ENCODE measurements at places on chromosomes 3 and 15.

DNA sequence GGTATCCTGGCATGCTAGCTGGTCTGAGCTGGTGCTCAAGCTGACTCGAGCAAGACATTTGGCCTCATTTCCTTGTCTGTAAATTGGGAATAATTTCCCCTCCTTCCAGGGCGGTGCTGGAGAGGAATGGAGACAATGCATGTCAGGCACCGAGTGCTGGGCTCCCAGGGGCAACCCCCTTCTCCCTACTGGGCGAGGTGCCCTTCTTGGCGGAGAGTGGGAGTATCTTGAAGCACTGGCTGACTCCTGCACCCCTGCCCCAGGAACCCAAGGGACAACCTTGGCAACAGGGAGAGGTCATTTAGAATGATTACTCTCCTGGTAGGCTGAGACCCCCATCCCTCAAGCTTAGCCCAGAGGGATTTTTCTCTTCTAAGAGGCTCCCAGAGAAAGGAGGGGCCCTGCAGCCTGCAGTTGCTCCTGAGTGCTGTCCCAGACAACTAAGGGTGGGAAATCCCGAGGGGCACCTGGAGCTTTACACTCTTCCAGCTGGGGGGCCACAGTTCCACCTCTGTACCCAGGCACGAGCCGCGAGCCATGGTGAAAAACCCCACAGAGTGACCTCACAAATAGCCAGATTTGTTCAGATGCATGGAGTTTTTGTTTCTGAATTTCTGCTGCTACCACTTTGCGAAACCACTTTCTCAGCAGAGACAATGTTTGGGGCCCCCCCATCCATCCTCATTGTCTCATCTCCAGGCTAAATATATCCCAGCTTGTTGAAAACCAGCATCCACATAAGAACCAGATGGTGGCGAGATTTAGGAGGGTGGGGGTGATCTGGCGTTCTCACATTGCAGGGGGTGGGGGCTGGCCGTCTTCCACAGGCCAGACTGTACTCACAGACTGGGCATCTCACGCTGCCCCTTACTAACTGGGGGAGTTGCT lies 44.8 kb downstream of the ABTB1 start:
- DNase-seq = peak; percentile 32

- DNase-seq = peak; percentile 10
These were observed 67.9 kb downstream of the APBA2 start for GRCh38 chr15:28953573-28954195.

- DNase-seq = peak; percentile 16
These were observed 4.0 kb downstream of the TLE3 start for GRCh38 chr15:70093481-70094319.

- DNase-seq = no peak
These were observed 490.8 kb downstream of the MCTP2 start for GRCh38 chr15:94722024-94722636.
